Hematopoietic multipotent progenitor cell treated with erythropoietin and hydrocortisone succinate and interleukin-3 and kit ligand, for 8 days (in vitro differentiated cells): ENCODE measurements at places on chromosomes 5 and 9.
A peak's percentile ranks its signal among the peaks of the same experiment; 100 is the strongest.

GRCh38 chr5:151571270-151572173, 19.6 kb downstream of the FAT2 start:
- DNase-seq: no peak

- no peak for DNase-seq
Observed at GRCh38 chr5:66378407-66378806, 217.8 kb upstream of the MAST4 start.

GRCh38 chr9:129166623-129167557, 11.2 kb downstream of the IER5L start:
- peak; percentile 11 for DNase-seq

- no peak for DNase-seq
Observed at GRCh38 chr5:163696579-163696887, 191.1 kb downstream of the MAT2B start.

DNA sequence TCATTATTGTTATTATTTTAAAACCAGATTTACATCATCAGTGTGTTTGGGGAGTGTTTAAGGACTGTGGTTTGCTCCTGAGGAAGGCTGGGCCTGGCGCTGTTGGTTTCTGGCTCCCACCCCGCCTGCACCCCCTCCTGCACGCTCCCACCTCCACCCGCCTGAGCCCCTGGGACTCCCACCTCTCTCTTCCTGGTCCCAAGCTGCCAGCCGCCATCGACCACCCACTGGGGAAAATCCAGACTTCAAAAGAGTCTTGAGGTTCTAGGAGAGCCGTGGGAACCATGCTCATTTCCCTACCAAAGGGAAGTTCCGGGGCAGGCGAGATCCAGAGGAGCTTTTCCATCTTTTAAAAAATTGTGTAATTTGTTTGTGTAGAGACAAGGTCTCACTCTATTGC, 35.0 kb upstream of the FUBP3 start:
- DNase-seq: no peak

DNA sequence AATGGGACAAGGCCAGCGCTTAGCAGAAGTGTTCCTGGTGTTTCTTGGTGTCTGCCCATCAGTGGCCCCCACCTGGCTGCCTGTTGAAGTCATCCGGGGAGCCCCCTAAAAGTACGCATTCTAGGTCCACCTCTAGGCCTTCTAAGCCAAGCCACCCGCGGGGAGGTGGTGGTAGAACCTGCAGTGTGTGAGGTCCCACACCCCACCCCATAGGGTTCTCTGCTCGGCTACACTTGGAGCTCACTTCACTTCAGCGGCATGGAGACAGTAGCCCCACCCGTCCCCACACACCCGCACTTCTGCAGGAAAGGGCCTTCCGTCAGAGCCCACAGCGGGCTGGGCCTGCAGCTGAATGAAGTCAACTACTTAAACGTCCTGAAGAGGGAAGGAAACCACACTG, 29.6 kb upstream of the FCN2 start:
- no peak for DNase-seq

DNA sequence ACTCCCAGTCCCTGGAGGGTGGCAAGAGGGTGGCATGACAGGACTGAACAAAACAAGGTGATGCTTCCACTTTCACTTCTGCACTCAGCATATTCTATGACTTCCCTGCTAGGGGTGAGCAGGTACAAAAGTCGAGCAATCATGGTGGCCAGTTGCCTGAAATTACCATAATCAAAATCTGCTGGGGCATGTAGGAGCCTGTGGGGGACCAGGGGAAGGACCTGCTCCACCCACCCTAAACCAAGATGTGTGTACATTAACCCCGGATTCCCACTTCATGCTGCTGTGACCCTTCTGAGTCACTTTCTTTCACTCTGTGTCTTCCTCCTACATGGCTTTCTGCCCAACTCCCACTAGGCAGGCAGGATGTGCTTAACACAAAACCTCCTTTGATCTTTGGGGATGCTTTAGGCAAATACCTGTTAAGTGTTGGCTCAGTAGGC, 73.3 kb upstream of the PHF24 start:
- DNase-seq: no peak

GRCh38 chr5:1875281-1875842, 7.4 kb downstream of the IRX4 start:
- no peak for DNase-seq

- DNase-seq: no peak
Observed at GRCh38 chr5:10662661-10663488, 98.2 kb downstream of the DAP start.

- no peak for DNase-seq
Observed at GRCh38 chr5:4511996-4512656, 628.0 kb upstream of the ADAMTS16 start.

GRCh38 chr5:171226096-171226754, 82.8 kb upstream of the TLX3 start:
- DNase-seq: peak; percentile 55

DNA sequence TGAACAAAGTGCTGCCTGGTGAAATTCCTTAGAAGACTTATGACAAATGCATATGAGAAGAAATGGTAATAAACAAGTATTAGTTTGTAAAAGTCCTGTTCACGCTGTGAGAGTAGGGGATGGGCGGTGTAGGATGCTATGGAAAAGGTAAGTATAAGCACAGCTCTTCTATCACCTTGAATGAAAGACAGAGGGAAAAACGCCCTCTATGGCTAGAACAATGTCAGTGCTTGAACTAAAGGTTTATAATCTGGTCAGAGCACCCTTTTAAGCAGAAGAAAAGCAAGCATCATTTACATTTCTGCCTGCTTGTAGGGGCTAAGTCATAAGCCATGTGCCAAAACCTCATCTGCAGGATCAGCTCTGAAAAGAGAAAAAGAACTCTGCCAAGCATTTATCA, 115.2 kb downstream of the LHFPL2 start:
- peak; percentile 66 for DNase-seq

DNA sequence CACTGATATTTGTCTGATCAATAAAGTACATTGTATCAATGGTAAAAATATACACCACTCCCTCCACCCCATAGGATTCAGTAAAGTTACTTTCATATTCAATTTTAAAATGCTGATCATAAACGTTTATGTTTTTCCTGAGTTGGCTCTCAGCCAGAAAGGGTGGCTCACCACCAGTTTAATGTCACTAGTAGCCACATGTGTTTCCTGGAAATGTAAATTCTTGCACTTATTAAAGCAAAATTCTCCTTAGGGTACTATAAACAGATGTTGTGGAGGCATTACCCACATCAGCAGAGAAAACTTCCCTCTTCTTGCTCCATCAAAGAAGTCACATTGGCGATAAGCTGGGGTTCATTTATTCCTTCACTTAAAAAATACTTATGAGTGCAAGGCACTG, 210.3 kb downstream of the SREK1 start:
- DNase-seq: peak; percentile 21

GRCh38 chr9:42386477-42386876, 203.0 kb downstream of the SPATA31A6 start:
- DNase-seq: no peak
